ENCODE measurements at places on chromosomes 3 and 15.

GRCh38 chr3:170483485-170484262, 65.0 kb downstream of the CLDN11 start:
- peak; percentile 8 for DNase-seq

DNA sequence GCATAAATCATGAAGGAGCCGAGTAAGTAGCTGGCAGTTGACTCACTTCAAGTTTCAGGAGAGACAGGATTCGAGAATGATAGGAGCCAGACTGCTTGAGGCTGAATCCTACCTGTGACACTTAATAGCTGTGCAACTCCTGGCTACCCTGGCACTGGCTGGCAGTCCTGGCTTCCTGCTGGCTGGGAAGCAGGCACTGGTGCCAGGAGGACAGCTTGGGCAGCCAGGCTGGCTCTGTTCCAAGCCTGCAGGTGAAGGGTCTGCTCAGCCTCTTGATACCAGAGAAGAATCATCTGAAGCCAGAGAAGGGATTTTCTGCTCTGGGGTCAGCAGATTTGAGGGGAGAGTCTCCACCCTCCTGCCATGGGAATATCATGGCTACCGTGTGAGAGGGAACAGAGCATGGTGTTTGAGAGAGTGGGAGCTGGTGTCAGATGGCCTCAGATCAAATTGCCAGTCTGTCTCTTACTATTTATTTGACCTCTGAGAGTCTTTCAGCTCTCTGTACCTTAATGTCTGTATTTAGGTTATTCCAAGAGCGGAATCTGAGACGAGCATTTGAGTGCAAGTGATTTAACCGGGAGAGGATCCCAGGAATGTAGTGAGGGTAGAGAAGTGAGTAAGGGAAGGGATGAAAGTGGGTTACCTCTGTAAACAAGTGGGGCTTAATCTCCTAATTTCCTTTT, 4.4 kb upstream of the XIRP1 start:
- no peak for DNase-seq

GRCh38 chr15:90266485-90266884, 1.0 kb downstream of the NGRN start:
- DNase-seq, result peak; percentile 31

GRCh38 chr3:52857133-52857532, 22.3 kb upstream of the MUSTN1 start:
- no peak for DNase-seq

- DNase-seq, result no peak
These were observed 31.4 kb downstream of the FLNB start for GRCh38 chr3:58039601-58040000.

DNA sequence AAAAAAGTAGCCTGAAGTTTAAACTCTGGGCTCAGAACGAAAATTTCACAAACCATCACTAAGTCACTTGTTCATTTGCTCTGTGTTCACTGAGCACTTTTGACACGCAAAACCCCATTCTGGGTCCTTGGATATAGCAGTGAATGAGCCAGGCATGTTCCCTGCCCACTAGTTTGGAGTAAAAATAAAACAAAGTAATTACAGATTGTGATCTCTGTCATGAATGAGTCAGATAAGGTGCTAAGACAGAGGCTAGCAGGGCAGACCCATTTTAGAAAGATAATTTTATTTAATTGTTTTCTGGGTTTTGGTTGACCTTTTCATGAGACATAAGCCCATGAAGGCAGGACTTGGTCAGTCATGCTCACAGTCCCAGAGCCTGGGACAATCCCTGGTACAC, 84.1 kb upstream of the ARHGEF3 start:
- DNase-seq, result no peak

GRCh38 chr15:40511093-40511471, 40.3 kb downstream of the CHST14 start:
- DNase-seq, result peak; percentile 34

DNA sequence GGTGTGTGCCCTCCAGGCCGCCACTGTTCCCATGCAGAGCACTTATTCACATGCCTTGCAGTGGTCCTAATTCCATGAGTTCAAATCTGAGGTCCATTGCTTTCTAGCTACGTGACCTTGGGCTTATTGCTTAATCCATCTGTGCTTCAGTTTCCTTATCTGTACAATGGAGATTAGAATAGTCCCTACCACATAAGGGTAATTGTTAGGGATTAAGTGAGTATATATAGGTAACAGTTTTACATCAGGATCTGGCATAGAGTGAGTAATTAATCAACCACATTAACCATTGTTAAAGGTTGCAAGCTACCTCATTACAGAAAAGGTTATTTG, 7.6 kb downstream of the CPN2 start:
- no peak for DNase-seq

DNA sequence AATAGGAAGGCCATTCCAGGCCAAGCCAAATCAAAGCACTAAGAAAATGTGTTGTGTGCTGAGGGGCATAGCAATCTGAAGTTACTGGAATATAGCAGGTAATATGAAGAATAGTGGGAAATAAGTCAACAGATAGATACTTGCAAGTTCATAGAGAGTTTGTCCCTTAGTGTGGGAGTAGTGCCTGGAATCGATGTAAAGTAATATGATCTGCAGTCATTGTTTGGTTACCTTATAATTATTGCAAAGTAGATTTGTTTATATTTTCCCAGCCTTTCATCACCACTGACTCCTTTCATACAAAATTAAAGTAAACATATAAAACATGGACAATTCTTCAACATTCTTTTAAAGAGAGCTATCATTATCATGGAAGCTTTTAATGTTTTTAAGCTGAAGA, 420.9 kb upstream of the NECTIN3 start:
- no peak for DNase-seq

DNA sequence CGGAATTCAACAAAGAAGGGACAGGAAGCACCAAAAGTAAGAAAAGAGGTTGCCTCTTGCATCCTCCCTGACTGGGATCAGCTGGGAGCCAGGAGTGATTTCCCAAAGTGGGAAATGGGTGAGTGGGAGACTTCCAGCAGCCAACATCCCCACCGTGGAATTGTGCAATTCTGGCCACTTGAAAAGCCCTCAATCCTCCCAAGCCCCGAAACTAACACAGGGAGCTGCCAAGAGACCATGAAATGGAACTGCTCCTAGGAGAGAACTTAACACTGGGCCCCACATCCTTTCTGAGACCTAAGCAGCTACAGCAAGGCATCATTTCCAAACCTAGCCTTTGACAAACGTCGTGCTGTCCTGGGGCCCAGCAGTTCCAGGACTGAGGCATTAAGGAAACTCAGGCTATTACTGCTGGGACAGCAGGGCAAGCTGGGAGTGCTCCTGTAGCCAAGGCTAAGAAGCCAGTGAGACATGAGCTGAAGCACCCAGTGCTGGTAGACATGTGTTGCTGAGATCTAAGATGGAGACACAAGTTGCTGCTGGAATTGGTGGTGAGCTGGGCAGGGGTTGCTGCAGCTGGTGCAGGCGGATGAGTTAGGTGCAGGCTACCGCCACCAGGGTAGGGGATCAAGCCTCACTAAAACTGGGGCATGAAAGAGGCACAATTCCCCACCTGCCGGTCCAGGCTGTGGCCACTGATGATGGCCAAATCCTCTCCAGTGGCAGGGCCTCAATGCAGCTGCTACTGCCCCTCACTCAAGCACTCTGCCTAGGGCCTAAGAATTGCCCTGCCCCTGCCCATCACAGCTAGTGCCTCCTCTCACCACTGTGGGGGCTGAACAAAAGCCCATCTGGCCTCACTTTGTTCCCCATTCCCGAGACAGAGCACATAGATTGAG, 43.9 kb downstream of the ALDH1A2 start:
- no peak for DNase-seq

DNA sequence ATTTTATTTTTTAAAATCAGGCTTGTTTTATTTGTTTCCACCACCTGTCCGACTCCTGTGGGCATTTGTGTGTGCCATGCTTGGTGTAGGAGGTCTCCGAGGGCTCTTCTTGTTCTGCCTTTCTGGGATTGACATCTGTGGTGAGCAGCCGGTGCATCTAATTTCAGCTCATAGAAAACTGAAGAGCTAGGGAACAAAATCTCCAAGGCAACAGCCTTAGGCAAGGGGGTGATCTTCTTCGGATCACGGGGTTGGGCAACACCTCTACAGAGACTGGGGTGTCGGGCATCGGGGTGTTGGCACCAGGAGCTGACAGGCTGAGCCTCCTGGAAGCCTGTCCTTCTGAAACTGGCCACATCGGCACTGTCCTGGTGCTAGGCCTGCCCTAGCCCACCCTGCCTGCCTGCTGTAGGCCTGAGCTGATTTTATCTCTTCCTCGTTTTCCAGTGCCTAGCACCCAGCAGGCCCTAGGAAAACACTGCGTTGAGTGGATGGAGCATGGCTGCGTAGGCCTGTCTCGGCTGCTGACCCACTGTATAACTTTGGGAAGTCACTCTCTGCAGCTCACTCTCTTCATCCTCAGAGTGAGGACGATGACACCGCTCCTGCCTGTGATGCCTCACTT, 10.3 kb downstream of the CHCHD6 start:
- DNase-seq, result no peak

GRCh38 chr15:86034904-86035303, 44.8 kb upstream of the AGBL1 start:
- DNase-seq, result no peak

GRCh38 chr3:150691414-150692040, 12.2 kb downstream of the ERICH6 start:
- DNase-seq, result no peak

GRCh38 chr3:21520106-21520963, 230.7 kb downstream of the ZNF385D start:
- DNase-seq, result no peak

DNA sequence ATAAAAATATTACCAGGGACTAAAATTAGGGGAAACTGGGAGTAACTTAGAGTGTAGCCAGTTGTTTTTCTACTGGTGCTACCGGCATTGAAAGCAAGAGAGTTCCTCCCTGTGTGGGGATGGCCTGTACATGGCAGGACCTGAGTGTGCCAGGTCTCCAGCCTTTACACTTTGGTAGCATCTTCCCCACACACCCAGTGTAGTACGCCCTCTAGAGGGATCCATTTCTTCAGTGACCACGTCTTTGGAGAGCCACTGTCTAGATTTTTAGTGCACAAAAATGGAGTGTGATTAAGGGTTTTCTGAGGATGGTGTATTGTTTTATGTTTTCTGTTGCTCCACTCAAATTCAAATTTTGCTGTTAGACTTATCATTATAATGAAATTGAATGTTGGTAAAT, 507.0 kb upstream of the TPRG1 start:
- DNase-seq, result peak; percentile 38

GRCh38 chr3:37916685-37917084, 55.0 kb downstream of the CTDSPL start:
- DNase-seq, result no peak

- no peak for DNase-seq
These were observed 181.2 kb upstream of the NR2E3 start for GRCh38 chr15:71628988-71629770.

DNA sequence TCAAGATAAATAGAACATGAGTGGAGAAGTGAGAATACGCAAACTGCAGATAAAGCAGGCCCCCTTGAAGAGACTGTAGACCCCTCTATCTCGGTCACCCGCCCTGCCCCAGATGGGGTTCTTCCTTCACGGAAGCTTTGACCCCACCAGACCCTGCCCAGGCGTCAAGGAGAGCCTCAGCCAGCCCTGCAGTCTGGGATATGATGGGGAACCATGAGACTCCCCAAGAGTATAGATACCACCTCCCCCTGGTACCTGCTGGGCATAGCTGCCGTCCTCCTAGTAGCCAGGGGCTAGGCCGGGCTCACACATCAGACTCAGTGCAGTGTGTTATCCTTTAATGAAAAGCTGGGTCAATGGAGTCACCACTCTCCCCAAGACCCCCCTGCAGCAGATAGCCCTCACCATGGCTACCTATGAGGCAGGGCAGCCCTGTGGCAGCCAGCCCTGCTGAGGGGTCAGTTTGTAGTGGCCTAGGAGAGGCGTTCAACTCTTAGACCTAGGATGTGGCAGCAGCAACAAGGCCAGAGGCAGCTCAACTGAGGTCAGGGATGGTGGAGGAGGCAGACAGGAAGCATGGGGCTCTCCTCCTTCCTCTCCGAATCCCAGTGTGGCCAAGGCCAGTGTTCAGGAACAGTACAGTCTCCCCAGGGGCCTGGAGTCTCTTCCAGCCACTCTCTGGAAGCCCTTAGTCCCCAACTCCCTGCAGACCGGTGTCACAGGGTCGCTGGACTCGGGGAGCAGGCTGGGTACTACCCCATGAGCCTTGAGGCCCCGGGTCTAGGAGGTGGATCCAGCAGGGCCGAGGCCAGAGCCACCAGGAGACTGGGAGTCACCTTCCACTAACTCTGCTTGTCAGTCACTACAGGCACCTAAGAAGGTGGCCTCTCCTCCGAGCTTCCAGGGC, 26.1 kb downstream of the PLXNB1 start:
- DNase-seq, result no peak

DNA sequence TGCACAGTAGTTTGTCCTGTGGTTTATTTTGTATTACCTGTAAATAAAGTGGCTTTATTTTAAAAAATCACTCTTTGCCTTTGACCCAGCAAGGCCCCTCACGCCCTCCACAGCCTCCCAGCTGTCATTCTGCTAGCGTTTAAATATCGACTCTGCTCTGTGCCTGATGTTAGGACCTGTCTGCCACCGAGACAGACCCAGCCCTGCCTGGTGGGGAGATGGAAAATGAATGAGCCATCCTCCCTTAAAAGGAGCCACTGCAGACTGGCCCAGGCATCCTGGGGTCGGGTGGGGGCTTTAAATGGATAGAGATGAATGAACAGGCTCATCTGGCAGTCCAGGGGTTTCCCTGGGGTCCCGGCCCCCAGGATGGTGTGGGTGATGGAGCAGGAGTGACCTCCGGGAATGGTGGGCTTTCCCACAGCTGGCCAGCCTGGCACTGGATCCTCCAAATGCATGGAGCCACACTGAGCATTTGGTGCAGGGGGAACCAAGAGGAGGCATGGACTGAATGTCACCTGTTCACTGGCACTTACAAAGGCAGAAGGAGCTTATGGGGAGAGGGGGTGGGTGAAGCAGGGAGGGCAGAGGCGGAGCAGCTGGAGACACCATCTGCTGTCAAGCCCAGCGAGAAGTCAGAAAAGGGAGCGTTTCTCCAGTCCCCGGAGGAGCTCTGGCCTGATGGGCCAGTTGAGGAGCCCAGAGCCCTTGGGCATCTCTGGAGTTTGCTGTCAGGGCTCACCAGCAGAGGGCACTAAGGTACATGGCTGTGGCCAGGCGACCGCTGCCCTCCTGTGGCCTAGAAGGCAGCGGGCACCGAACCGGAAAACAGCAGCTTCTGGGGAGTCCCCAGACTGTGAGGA, 11.9 kb downstream of the GRM2 start:
- peak; percentile 81 for DNase-seq

DNA sequence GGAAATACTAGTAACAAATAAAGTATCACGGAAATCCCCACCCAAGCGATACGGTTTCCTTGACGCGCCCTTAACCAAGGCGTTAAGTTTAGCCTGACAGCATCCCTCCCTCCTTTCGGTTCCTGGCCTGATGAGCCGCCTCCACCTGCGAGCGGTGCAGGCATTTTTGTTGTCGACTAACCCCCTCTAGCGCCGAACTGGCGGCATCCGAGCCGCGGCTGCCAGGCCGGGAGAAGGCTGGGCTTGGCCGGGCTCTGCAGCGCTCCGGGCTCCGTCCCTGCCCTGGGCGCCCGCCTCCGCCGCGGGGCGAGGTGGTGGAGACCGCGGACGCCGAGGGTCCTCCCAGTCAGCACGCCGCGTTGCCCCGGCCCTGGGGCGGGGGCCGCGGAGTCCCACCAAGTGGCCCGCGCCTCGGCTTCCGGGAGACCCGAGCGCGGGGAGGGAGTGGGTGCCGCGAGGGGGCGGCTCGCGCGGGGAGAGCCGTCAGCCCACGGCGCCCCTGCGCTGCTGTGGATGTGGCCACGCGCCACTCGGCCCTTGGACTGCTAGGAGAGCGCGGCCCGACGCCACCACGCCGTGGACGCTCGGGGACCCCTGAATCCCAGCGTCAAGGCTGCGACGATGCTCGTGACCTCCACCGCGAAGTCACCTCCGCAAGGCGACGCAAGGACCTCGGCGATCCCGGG, 1.1 kb upstream of the EPHA6 start:
- DNase-seq, result peak; percentile 50

All from NB4 (cell line).